ENCODE measurements at places on chromosomes 3 and 15.

DNA sequence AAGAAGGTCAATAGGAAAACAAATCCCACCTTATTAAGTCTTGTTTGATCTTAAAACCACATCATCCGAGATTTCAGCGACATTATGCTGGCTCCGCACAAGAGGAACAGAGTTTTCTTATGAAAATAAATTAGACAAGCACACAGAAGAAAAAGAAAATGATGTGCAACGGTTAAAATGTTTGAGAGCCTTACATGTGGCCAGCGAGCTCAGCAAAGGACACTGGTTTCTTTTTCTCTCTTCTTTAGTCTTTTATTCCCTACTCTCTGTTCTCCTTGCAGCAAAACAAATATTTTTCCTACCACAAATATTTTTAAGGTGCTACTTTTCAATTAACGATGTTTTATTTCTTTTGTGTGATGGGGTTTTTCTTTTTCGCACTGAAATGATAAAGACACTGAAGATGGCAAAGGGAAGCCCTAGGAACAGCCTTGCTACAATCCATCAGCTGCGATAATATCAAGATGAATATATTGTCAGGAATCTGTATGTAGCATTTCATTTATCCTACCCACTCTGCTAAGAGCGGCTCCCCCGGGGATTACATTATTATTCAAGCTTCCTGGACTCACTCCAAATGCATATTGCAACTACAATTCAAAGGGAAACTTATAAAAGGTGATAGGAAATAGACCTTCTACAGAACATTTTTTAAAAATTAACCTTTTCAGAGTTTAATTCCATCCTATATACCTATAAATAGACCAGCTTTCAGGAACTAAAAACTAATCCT is 72.9 kb downstream of the ANXA2 start:
- DNase-seq = no peak

GRCh38 chr3:139107424-139108252 is 62.9 kb upstream of the PRR23C start:
- DNase-seq = no peak

GRCh38 chr15:92163641-92164040 is 230.0 kb upstream of the ST8SIA2 start:
- no peak for DNase-seq

GRCh38 chr15:68531387-68532179 is 47.2 kb upstream of the CORO2B start:
- no peak for DNase-seq

DNA sequence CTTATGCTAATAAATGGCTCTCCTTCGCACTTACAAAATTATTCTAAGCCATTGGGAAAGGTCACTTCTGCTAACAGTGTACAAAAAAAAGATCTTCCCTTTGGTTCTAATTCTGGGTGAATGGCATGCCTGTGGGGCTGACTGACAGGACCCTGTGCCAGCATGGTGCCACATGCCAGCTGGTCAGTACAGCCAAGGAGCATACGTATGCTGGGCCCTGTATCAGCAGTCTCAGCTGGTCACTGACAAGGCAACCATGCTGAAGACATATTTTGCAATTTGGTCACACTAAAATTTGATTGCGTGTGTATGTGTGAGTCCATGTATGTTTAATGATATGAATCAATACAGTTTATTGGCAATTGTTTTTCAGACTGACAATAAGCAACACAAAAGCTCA is 246.1 kb downstream of the TBL1XR1 start:
- no peak for DNase-seq

- DNase-seq = no peak
These were observed 80.2 kb downstream of the LPP start for GRCh38 chr3:188234132-188234531.

DNA sequence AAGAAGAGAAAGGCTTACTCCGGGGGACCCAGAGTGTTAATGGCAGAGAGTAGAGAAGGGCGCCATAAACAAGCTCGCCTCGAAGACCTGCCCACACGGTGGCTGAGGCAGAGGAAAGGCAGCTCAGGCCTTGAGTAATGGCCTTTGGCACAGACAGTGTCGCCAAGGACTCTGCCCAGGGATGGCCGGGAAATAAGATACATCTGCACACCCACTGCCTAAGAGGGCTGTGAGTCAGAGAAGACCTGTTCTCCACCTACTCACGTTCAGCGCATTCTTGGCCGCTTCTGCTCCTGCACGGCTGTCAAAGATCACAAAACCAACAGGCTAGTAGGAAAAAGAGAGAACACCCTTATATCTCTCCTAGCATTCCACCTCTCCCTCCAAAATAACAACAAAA is 26.2 kb downstream of the RBPMS2 start:
- no peak for DNase-seq

DNA sequence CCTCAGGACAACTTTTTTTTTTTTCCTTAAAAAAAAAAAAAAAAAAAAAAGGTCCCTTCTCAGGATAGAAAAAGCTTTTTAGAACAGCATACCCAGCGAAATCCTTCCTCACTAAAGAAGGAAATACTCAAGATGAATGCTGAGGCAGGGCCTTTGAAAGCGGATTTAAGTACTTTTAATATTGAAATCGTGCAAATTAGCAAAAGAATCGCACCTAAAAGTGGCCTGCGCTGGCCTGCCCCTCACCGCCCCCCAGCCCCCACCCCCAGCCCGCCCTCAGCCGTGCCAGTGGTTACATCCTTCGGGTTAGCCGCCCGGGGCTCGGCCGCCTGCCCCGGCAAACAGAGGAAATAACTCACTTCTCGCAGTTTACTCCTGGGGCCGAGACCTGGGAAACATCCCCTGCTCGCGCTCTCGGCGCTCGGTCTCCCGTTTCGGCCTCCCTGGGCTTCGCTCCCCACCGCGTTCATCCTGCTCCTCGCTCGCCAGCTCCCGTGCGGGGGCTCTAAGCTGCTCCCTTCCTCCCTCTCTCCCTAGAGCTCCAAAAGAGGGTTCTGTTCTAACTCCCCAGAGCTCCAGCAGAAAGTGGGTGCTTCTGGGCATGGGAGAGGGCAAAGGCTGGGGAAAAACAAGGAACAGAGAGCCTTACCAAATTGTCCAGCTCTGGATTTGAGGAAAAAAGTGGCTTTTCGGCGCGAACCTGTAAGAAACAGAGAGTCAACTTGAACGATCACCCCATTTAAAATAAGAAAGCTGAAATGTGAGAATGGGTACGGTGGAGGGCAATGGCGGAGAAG is 5.2 kb downstream of the MEIS2 start:
- DNase-seq = no peak

- DNase-seq = no peak
These were observed 12.0 kb downstream of the CMTM7 start for GRCh38 chr3:32403663-32404062.

DNA sequence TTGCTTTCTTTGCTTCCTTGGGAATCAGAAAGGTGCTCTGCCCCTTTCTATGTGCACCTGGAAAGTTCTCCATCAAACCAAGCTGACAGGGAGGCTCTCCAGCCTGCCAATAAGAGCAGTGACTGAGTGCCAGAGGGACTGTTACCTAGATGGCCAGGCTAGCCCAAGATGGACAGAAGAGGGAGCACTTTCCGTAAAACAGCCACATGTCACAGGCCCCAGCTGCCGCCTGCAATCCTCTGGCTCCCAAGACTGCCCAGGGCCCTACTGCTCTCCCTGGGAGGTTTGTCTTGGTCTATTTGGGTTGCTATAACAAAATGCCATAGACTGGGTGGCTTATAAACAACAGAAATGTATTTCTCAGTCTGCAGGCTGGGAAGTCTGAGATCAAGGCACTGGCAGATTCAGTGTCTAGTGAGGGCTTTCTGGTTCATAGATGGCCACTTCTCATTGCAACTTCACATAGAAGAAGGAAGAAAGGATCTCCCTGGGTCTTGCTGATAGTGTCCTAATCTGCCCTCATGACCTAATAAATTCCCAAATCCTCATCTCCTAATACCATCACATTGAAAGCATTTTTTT is 72.3 kb downstream of the TAMM41 start:
- no peak for DNase-seq

GRCh38 chr3:124221422-124221821 is 229.5 kb upstream of the ROPN1 start:
- DNase-seq = no peak

GRCh38 chr3:149009732-149010131 is 18.4 kb downstream of the GYG1 start:
- peak; percentile 27 for DNase-seq

GRCh38 chr3:17672506-17672905 is 69.9 kb downstream of the TBC1D5 start:
- no peak for DNase-seq

DNA sequence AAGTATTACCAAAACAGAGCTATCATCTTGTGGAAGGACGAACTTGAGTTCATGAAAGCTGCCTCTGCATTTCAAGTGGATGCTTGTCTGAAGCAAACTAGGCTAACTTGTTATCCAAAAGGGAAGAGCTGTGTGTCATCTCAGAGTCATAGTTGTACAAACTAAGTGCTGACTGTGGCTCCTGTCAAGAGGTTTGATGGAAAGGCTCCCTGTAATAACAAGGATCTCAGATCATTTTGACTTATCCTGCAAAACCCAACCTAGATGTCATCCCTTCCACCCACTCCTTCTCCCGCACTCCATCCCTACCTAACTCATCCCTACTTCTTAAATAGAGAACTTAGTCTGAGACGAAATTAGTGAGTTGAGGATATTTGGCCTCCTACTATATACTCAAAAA is 110.8 kb downstream of the NR2E3 start:
- DNase-seq = no peak

GRCh38 chr3:59079962-59080361 is 30.1 kb upstream of the CFAP20DC start:
- no peak for DNase-seq

- DNase-seq = no peak
These were observed 60.5 kb downstream of the SPTSSB start for GRCh38 chr3:161310649-161311423.

GRCh38 chr3:1967525-1967924 is 131.1 kb upstream of the CNTN4 start:
- no peak for DNase-seq

DNA sequence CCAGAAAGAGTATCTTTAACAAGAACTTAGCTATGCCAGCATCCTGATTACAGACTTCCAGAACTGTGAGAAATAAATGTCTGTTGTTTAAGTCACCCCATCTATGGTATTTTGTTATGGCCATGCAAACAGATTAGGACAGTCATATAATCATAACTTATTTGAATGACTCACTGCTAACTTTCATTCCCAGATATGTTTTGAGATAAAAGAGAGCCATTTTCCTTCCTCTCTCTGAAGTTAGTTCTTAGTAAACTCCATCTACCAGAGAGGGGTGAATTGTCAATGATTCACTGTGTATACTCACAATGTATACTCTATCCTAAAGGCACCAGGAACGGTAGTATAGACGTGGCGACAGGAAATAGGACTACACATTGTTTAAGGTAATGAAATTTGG is 179.4 kb upstream of the DPH6 start:
- DNase-seq = no peak

DNA sequence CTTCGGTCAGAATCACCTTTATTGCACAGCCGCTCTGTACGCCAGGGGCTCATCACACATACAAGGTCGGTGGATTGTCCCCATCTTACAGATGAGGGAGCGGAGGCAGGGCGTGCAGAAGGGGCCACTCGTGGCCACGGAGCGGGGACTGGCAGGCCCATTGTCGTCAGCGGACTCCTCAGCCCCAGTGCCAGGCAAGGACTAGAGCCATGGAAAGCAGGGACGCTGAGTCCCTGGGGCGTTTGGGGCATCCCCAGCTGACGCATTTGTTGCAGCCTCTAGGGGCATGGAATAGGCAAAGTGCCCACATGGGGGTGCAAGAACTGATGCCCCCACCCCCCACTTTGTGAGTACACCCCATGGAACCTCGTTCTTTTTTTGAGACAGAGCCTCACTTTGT is 29.8 kb upstream of the FURIN start:
- DNase-seq = no peak

- no peak for DNase-seq
These were observed 9.2 kb downstream of the TBC1D5 start for GRCh38 chr3:17733215-17733614.

DNA sequence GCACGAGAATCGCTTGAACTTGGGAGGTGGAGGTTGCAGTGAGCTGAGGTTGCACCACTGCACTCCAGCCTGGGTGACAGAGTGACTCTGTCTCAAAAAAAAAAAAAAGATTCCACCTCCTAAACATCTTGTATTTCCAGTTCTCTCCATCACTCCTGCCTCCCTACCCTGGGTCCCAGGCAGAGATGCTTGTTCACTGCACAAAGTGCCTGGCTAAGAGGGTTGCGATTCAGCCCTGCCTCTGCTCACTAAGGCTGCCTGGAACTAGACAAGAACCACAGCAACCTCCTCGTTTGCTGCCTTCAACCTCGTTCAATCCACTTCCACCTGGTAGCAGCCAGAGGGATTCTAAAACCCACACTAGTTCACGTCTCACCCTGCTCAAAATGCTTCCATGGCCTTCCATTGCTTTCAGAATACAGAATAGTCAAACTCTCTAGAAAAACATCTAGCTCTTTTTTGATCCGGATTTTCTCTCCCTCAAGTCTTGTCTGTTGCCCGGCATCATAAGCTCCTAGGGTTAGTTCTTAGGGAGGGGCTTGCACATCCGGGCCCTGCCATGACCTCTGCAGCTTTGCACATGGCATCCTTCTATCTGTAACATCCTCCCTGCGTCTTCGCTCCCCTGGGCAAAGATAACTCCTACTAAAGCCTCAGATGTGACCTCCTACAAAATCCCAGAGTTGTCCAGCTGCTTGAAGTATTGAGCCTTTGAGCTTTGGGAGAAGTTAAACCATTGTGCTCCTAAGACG is 1.0 kb upstream of the MCM2 start:
- no peak for DNase-seq

DNA sequence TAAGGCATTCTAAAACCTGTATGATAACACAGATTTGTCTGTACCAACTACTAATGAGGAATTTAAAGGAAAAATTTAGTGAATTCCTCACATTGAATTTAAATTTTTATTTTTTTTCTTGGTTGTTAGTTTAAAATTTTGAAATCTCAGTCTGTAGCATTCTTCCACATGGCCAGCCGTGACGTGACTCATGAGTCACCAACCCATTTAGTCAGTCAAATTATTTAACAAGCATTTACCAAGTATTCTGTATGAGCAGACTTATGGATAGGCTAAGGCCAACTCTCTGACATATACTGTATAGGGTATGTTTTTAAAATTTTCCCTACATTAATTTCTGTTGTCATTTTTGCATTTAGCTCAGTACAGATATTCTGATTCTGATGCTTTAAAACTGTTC is 112.9 kb downstream of the CNTN4 start:
- DNase-seq = no peak

- DNase-seq = no peak
These were observed 1407.1 kb downstream of the SI start for GRCh38 chr3:163671201-163671600.

DNA sequence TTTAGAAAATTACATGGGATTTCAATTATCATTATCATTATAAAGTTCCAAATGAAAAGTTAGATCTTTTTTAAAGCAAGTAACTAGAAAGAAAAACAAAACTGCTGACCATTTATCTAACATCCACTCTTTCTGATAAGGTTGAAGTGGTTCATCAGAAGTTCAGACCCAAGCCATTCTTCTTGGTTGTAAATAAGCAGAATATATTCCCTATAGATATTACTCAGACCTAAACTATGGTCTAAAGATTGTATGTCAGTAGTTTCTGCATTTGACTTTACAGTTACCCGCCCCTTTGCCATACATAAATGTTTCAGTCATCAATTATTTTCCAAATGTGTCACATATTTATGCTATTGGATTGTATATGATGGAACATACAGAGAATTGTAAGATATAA is 136.7 kb downstream of the PLOD2 start:
- DNase-seq = no peak

All from bone marrow (tissue), 2 donors.